ENCODE measurements at places on chromosomes 12 and 14. TPM values are rescaled to one million over a fixed set of nuclear protein-coding genes. Genes with fewer than 3 reads are reported as not detected.

DNA sequence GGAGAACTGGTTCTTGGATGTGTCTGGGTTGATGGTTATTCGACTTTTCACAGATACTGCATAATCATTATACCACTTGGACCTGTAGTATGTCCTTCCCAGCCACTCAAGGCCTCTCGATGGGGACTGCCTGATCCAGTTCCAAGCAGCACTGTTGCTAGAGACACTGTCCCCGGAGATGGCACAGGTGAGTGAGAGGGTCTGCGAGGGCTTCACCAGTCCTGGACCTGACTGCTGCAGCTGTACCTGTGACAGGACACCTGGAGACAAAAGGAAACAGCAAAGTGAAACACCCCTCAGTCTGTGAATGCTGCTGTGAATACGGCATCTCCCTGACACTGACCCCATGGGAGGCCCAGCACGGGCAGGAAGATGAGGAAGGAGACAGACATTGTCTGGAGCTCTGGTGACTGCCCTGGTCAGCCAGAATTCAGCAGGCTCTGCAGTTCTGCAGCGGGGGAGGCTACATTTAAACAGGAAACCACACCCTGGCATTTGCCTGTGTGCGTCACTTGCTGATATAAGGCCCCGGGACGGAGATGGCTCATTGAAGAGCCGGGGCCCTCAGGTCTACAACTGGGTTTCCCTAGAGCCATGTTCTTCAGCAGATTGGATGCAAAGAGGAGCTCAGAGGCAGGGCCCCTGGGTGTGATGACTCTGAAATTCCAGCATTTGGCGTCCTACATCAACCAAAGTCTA lies 413.6 kb downstream of the TMEM121 start:
- no peak for DNase-seq
- no peak overlapping the region for H3K4me3 ChIP-seq
- no peak overlapping the region for H3K27ac ChIP-seq
- H3K4me1 ChIP-seq, result no peaks in the 10 kb centered on the region

The CDH24 gene
- 5.2 TPM for total RNA-seq

The HOXC10 gene
- total RNA-seq, result 1.7 TPM

- no peak for DNase-seq
- H3K27me3 ChIP-seq, result no peaks in the 10 kb centered on the region
- H3K4me1 ChIP-seq, result no peaks in the 10 kb centered on the region
- no peak overlapping the region for H3K4me3 ChIP-seq
- no peak overlapping the region for H3K27ac ChIP-seq
- H3K36me3 ChIP-seq, result no peaks in the 10 kb centered on the region
These were observed 219.2 kb upstream of the SSTR1 start for GRCh38 chr14:37988472-37988871.

The B4GALNT3 gene
- total RNA-seq, result 14.1 TPM

The GUCY2C gene
- not detected for total RNA-seq

DNA sequence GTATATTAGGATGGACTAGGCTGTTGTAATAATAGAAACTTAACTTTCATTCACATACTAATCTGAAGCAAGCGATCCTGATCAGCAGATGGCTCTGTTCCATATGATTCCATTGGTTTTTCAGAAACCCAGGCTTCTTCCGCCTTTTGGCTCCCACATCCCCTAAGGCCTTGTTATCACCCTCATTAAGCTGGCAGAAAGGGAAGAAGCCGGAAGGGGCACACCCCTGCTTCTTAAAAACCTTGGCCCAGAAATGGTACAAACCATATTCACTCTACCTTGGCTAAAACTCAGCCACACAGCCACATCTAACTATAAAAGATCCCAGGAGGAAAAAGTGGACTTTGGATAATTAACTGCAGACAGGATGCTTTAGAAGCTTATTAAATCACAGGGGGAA lies 329.2 kb downstream of the PCNX1 start:
- no peak overlapping the region for H3K27ac ChIP-seq
- H3K4me1 ChIP-seq, result no peaks in the 10 kb centered on the region
- H3K4me3 ChIP-seq, result no peak overlapping the region
- no peaks in the 10 kb centered on the region for H3K36me3 ChIP-seq

DNA sequence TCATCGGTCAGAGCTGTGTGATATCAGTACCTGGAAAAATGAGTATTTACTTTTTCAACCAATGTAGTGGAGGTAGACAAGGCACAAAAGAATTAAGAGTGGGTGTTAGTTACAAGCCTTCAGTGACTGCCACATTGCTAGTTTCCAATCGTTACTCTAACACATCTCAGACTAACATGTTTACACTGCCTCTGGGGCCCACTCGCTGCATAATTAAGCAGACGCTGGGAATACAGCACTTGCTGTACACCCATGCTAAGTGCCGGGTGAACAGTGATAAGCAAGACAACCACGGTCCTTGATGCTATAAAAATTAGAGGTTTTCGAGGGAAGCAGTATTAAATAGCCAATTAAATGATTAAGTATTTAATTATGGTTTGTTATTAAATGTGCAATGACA lies 1147.6 kb downstream of the AACS start:
- no peaks in the 10 kb centered on the region for H3K36me3 ChIP-seq
- no peak overlapping the region for H3K4me3 ChIP-seq
- no peak overlapping the region for H3K27ac ChIP-seq
- H3K4me1 ChIP-seq, result no peaks in the 10 kb centered on the region
- DNase-seq, result no peak

DNA sequence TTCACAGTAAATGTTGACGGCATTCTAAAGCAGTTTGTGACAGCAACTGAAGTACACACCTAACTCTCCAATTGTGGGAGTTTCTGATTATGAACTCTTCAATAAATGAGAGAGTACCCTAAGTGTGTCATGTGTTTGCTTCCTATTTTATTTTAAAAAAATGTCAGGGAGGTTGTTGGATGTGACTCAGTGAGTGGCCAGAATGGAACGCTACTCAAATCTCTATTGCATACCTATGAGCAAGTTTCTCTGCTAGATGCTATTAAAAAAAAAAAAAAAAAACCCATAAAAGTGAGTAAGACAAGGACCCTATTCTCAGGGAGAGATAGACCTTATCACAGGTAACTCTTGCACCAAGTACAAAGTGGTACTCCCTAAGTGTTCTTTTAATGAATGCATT lies 256.6 kb downstream of the BTG1 start:
- H3K27ac ChIP-seq, result no peak overlapping the region
- no peaks in the 10 kb centered on the region for H3K4me1 ChIP-seq
- no peak overlapping the region for H3K4me3 ChIP-seq
- DNase-seq, result no peak
- no peaks in the 10 kb centered on the region for H3K36me3 ChIP-seq
- no peaks in the 10 kb centered on the region for H3K27me3 ChIP-seq

DNA sequence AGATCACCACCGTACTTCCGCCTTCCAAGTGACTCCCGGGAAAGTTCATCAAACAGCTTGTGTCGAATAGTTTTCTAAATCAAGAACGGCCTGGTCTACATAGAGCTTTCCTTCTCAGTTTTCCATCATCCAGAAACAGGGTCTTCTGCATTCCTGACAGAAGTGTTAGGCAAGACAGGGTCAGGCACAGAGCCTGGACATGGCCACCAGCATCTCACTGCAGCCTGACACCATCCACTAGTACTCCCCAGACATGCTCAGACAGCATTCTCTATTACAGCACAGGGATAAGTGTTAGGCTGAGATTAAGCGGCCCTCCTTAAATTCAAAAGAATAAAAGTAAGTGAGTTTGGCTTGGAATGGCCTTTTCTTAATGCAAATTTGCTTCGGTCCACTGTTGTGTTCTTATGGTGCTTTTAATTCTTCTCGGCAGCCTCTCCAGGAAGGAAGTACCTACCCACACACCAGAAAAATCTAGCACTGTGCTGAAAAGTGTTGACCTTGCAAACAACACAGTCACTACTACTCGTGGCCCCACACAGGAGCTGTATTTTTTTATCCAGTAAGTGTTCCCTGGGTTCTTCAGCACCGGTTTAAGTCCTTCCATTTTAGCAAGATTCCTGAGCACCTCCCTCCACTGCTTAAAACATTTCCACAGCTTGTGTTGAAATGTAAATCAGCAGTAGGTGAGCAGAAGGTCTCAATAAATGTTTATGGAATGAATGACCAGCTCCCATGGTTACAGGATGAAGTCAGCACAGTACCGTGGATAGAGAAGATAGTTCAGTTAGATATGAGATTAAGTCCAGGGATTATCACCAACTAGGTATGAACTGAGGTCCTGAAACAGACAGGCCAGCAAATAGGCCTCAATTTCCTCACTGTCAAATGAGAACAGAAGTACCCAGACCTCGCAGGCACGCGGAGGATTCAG lies 44.1 kb downstream of the SETD3 start:
- H3K27me3 ChIP-seq, result no peaks in the 10 kb centered on the region
- no peaks in the 10 kb centered on the region for H3K4me1 ChIP-seq
- no peak overlapping the region for H3K27ac ChIP-seq

The SLC17A8 gene
- total RNA-seq, result not detected

- peak; percentile 92 for DNase-seq
- H3K27ac ChIP-seq, result peak within 1 kb of the TSS; percentile 44
- H3K27me3 ChIP-seq, result no peaks in the 10 kb centered on the region
- peaks cover 23% of the 10 kb centered on the region for H3K4me1 ChIP-seq
These were observed at the start of the genes CSAD and ZNF740 for GRCh38 chr12:53180220-53180930. TSS of gene CSAD (minus strand) at chr12:53180925. CDS start at chr12:53173470, 7,455 bp downstream. TSS of gene ZNF740 (plus strand) at chr12:53180722. CDS start at chr12:53181984, 1,262 bp downstream.

The INSM2 gene
- total RNA-seq, result not detected

The ADCY4 gene
- total RNA-seq, result 66.0 TPM

GRCh38 chr12:55824726-55825125 lies 4.7 kb downstream of the DNAJC14 start:
- H3K4me1 ChIP-seq, result no peaks in the 10 kb centered on the region
- H3K27me3 ChIP-seq, result no peaks in the 10 kb centered on the region
- H3K36me3 ChIP-seq, result no peaks in the 10 kb centered on the region
- H3K4me3 ChIP-seq, result no peak overlapping the region
- no peak overlapping the region for H3K27ac ChIP-seq

DNA sequence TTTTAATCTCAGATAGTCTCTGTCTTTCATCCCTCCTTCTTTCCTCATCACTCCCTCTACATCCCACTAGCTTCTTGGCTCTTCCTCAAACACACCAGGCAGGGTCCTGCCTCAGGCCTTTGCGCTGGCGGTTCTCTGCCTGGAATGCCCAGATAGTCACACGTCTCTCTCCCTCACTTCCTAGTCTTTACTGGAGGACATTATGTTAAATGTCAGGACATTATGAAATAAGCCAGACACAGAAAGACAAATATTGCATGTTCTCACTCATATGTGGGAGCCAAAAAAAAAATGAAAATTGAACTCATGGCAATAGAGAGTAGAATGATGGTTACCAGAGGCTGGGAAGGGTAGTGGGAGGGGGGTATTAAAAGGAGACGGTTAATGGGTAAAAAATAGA lies 442.0 kb downstream of the MED13L start:
- no peaks in the 10 kb centered on the region for H3K36me3 ChIP-seq
- no peak overlapping the region for H3K27ac ChIP-seq
- H3K4me1 ChIP-seq, result no peaks in the 10 kb centered on the region
- H3K27me3 ChIP-seq, result no peaks in the 10 kb centered on the region
- no peak for DNase-seq

DNA sequence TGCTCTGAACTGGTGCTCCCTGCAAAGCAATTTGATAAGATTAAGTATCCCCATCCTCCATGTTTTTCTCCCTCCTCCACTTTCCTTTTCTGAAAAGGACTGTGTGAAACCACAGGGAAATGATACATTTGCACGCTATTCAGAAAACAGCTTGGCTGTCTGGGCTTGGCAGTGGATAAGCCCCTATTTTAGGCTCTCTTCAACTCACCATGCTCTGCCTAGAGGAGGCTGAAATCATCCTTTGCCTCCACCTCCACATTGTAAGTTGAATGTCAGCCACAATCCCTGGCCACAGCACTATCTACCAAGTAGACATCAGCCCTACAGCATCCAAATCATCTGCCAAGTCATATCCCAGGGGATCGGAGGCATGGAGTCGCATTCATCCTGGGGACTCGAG lies 642.3 kb downstream of the RPS29 start:
- H3K27ac ChIP-seq, result no peak overlapping the region
- no peak overlapping the region for H3K4me3 ChIP-seq
- H3K36me3 ChIP-seq, result no peaks in the 10 kb centered on the region
- no peak for DNase-seq
- H3K4me1 ChIP-seq, result no peaks in the 10 kb centered on the region
- no peaks in the 10 kb centered on the region for H3K27me3 ChIP-seq

- no peak overlapping the region for H3K27ac ChIP-seq
- no peak for DNase-seq
- H3K36me3 ChIP-seq, result peaks cover 95% of the 10 kb centered on the region
- no peaks in the 10 kb centered on the region for H3K27me3 ChIP-seq
These were observed 21.5 kb downstream of the ALDH2 start for GRCh38 chr12:111788178-111788654.

The TMTC1 gene
- total RNA-seq, result 129 TPM

DNA sequence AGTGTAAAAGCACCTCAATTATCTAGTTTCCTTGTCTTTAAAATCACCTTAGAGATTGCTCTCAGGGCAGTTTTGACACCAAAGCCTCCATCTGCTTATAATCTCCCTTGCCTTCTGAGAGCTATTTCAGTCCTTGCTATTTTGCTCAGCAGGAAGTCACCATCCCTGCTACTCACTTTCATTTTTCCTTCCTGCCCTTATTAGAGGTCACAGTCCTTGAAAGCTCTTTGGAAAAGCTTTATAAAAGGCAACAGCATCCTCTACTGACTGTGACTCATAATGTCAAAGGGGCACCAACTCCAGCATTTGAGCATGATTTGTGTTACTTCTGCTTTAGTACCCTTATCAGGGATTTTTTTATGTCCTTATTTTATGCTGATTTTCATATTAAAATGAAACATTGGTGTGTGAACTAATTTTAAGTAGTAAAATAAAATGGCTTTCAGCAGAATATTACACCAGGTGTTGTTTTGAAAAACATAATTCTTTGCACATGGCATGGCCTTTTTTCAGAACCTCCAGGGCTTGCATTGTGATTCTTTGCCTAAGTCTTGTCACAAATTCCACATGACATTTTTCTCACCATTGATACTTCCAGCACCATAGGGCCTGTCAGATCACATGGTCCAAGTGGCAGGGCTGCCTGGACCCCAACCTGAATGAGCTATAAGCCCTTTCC lies 213.0 kb downstream of the ADAMTS20 start:
- DNase-seq, result peak; percentile 7
- H3K36me3 ChIP-seq, result no peaks in the 10 kb centered on the region
- H3K27ac ChIP-seq, result no peak overlapping the region
- no peak overlapping the region for H3K4me3 ChIP-seq

DNA sequence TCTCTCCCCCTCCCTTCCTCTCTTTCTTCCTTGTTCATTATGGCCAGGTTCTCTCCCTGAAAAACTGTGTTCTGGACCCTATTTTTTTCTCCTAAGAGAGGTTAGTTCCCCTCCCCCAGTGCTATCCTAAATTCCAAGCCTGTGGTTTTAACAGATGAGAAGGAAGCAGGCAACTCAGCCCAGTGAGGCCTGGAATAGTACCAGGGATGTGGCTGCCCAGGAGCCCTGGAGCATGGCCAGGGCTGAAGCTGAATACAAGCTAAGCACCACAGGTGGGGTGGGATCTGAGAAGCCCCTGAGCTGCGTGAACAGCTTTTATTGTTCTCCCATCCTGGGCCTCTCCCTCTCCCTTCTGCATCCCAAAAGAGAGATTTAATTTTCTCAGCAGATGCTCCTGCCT lies 1581.3 kb upstream of the TMEM132C start:
- H3K27me3 ChIP-seq, result no peaks in the 10 kb centered on the region
- H3K36me3 ChIP-seq, result no peaks in the 10 kb centered on the region
- DNase-seq, result no peak
- H3K27ac ChIP-seq, result no peak overlapping the region

The TBX3 gene
- total RNA-seq, result 11.9 TPM

The BBOF1 gene
- total RNA-seq, result 22.8 TPM

- H3K36me3 ChIP-seq, result no peaks in the 10 kb centered on the region
- H3K4me1 ChIP-seq, result no peaks in the 10 kb centered on the region
- no peak overlapping the region for H3K27ac ChIP-seq
- no peaks in the 10 kb centered on the region for H3K27me3 ChIP-seq
- H3K4me3 ChIP-seq, result no peak overlapping the region
- DNase-seq, result no peak
These were observed 8.0 kb upstream of the ASB8 start for GRCh38 chr12:48165089-48165981.

All from tibial nerve (tissue), 4 donors.